Kidney epithelial cell (primary cell): ENCODE measurements at places on chromosomes 2 and 18.

DNA sequence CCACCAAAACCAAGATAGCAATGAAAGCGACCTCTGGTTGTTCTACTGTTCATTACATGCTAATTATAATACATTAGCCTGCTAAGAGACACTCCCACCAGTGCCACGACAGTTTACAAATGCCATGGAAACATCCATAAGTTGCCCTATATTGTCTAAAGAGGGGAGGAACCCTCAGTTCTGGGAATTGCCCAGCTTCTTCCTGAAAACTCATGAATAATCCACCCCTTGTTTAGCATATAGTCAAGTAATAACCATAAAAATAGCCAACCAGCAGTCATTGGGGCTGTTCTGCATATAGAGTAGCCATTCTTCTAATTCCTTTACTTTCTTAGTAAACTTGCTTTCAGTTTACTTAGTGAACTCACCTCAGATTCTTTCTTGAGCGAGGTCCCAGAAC is 189.8 kb upstream of the SOX11 start:
- no peak for DNase-seq

DNA sequence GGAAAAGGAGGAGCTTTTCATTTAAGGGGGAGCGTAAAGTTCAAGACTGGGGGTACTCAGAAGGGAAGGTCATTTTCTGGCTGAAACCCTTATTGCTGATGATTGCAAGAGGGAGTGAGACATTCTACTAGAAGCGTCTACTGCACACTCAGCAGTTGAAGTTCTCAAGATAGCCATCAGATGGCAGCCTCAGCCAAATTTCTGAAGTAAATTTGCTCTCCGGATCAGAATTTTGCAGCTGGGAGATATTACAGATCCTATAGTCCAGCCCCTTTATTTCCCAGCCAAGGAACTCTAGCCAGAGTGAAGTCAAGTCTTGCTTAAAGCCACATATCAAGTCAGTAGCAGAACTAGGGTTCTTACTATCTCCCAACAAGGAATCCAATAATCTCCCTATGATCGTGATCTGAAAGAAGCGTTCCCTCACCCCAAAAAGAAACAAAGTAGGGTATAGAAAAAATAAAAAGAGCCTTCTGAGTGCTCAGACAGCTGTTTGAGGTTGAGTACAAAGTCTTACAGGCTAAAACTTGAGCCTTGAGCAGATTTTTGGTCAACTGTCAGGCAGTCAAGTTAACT is 24.0 kb downstream of the RAX start:
- DNase-seq: peak; percentile 32

DNA sequence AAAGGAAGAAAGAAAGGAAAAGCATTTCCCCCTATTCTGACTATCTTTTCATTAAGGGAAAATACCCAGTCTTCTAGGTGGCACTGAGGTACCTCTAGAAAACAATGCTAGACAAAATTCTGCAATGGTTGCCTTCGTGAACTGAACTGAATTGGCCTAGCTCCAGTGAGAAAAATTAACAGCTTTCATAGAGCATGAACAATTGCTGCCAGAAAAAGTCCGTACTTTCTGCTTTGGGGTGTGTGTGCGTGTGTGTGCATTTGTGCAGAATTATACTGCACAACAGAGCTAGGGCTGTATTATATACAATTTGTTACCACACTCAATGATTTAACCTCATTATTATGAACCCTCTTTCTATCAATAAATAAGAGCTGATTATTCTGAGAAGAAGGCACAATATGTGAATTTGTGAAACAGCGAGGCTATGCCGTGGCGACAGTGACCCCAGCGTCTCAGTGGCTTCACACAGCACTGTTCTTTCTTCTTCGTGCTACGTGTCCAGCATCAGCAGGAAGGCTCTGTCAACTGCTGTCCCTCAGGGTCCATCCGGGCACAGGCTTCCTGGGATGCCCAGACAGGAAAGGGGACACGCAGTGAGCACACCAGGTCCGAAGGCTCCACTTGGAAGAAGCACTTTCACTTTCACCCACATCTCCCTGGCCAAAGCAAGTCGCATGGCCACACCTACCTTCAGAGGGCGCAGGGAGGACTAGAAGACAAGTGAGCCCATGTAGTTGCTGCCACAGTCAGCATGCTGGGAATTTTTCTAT is 47.5 kb downstream of the PTGR3 start:
- DNase-seq: no peak

- DNase-seq: peak; percentile 61
These were observed 64.7 kb downstream of the STK25 start for GRCh38 chr2:241443486-241444223.

GRCh38 chr2:217562871-217563480 is 439.8 kb downstream of the TNS1 start:
- no peak for DNase-seq

DNA sequence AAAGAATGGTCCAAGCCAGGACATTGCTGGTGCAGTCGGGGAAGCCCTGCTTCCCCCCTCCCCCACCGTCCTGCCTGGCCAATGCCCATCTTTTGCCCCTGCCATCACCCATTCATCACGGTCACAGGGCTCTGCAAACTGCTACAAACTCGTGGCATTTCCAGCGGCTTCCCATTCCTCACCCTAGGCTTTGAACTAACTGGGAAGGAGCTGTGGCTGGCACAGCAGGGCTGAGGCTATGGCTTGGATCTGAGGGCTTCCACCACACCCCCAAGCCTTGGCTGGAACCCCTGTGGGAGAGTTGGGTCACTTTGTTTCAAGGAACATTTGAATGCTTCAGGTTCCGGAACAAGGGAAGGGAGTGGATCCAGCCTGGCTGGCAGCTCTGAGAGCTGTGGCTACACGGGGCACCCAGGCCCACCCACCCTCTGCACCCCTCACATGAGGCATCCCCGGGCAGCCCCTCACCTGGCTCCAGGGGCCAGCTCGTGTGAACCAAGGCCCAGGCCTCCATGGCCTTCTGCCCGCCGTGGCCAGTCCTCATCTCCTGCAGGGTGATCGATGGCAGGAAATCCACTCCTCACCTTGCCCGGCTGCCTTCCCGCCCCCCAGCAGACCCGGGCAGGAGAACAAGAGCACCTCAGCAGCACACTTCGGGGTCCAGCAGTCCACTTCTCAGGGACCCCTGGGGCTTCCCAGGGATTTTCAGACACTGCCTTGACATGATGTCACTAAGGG is 58.8 kb upstream of the OTOS start:
- no peak for DNase-seq

DNA sequence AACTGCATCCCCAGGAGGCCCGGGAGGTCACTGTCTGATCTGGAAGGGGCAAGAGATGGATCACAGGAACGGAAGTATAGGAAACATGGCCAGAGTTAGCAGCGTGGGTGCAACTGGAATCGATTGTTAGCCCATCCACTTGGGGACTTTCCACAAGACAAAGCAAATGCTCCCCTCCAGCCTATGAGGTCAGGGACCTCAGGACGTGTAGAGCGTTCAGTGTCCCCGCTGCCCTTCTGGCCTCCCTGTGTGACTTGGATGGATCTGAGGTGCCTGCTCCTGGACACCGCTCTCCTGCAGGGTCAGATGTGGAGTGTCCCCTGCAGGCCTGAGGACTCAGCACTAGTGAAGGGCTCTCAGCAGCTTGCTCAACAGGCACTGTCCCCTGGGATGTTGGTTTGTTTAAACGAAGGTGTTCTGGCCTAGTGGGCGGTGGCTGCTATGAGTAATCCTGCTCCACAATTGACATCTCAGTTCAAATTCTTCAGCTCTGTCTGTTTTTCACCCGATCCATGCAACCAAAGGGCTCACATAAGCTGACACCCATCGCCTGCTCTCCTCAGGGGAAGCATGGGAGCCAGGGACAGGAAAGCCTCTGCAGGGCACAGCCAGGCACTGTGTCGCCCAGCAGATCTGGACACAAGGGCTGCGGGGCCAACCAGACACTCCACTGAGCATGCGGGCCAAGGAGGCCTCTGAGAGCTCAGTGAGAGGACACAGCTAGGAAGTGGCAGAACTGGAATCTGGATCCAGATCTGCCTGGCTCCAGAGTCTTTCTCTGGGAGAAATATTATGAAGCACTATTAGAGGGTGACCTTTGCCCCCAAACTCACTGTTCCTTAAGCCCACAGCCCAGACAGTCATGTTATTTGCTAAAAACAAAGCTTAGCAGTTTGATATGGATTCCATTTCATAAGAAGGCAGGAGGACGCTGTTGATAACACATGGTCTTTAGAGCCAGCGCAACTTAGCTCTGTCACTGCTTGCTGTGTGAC is 78.5 kb downstream of the RHOB start:
- no peak for DNase-seq

GRCh38 chr2:191643429-191643828 is 34.5 kb upstream of the NABP1 start:
- DNase-seq: no peak

GRCh38 chr2:190379249-190379964 is 28.7 kb upstream of the MFSD6 start:
- no peak for DNase-seq

DNA sequence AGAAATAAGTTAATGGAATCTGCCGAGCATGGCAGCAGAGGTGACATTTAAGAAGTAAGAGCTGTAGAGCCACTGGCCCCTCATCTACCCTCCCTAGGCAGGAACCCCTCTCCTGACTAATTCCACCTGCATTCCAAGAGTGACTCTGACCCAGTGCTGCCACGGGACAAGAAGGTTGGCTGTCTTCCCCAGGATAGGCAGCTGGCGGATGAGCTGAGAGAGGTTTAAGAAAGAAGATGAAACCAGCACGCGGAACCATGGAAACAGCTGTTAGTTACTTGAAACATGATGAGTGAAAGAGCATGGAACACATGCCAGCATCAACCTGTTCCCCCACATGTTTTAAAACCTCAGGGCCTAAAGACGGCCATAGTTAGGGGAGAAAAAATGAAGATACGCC is 74.1 kb downstream of the RND3 start:
- DNase-seq: no peak

DNA sequence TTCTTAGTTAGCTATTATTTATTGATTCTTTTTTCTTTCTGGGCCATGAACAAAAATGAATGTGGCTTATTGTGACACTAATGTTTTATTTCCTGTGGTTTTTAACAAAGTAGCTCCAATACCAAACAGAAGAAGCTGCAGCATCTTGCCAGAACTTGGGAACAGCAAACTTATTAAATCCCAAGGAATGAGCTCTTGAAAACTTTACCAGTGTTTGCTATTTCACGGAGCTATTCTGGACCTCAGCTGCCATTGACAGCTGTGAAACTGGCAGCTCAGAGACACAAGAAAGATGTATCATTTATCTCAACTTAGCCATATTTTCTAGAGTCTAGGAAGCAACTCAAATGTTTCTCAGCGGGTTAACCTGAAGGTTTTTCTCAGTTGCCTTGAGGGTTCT is 91.0 kb upstream of the NEUROD1 start:
- DNase-seq: no peak

GRCh38 chr18:35822413-35822812 is 150.1 kb upstream of the RMP24 start:
- DNase-seq: no peak

GRCh38 chr2:215391531-215391930 is 44.3 kb downstream of the FN1 start:
- no peak for DNase-seq

- DNase-seq: no peak
These were observed 52.3 kb upstream of the MGAT5 start for GRCh38 chr2:134201533-134201932.

DNA sequence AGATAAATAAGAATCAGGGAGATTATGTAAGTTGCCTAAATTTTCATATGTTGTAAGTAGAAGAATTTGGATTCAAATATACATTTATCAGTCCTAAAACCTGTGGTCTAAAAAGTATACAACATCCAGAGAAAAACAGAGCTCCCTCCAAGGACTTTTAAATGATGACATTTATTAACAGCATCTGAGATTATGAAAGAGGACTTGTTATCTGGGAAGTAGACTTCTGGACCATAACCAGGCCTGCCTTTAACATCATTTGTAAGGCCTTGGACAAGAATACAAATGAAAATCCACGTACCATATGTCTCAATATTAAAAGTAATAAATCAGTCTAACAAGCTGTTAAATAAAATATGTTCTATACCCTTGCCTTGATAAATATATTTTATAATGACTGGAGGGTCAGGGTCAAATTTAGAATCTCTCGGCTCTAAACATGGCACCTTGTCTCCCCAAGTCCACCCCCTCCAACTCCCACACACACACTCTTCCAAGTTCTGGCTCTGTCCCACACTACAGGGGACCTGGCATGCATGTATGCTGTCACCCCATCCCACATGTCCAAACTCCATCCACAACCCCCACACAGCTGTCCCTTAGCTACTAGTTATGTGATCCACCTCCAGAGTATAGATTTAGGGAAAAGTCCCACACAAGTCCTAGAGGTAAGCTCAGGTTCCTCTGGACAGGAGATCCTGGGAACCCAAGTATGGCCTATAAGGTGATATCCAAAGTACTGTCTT is 382.6 kb downstream of the CDH2 start:
- no peak for DNase-seq

DNA sequence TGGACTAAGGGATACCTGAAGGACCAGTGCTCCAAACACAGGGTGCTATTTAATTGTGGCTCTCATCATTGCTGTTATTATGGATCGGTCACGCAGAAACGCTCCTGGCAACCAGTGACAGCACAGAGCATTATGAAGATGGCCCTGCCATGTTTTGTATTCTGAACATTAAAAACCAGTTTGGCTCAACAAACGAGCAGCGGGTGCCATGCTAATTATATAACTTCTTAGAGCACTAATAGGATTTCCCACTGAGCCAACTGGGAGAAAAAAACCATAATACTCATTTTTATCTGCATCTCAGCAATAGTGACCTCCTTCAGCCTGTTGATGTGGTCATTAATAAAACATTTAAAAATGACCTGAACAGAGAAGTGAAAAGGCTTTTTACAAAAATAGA is 212.8 kb downstream of the STK39 start:
- DNase-seq: no peak

- DNase-seq: no peak
These were observed 484.7 kb downstream of the EIPR1 start for GRCh38 chr2:2892892-2893291.
